ENCODE measurements at places on chromosomes 7 and 10. TPM values are rescaled to one million over a fixed set of nuclear protein-coding genes. Genes with fewer than 3 reads are reported as not detected.

UNCX gene
- not detected for total RNA-seq

DNA sequence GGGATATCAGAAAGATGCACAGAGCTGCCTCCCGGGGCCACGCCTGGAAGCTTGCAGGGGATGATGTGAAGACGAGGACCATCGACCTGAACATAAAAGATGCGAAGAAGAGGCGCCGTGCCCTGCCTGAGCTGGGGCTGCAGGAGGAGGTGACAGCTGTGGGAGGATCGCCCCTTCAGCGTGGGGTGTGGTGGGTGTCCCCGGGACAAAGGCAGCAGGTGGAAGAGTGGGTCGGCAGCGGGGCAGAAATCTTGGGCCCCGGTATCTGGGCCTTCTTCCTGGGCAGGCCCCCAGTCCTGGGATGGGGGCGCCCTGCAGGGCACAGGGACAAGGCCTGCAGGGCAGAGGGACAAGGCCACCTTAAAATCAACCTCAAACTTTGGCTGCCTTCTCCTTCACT is 134.9 kb downstream of the OR13A1 start:
- DNase-seq = no peak

GRCh38 chr10:98115031-98115787 is 19.2 kb upstream of the R3HCC1L start:
- DNase-seq = no peak

- DNase-seq = no peak
Measured at GRCh38 chr10:117514971-117515370, 27.6 kb upstream of the EMX2 start.

DNA sequence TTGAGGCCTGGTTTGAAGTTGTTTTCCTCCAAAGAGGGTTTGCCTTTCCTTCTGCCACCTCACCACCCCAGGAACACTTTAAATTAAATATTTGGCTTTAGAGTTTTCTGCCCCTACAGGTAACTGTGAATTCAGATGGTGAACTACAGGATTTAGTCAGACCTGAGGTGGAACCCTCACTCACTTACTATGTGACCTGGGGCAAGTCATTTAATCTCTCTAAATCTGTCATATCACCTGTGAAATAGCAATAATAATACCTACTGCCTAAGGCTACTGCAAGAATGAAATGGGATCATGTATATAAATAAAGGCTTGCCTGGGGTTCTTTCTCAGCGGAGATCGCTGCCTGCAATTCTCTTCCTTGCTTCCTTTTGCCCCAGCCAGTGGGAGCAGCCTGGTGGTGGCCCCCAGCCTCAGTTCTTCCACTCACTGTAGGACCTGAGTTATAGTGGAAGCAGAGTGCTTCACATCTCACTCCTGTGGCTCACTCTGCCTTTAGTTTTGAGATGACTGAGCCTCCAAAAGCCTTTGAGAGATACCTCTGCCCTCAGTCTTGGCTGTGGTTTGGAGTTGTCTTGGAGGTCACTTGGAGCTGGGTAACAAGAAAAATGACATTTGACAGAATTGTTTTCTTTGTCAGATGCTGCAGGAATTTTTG is 6.1 kb upstream of the ANKRD2 start:
- peak; percentile 18 for DNase-seq

GRCh38 chr10:2150288-2150687 is 413.0 kb upstream of the ADARB2 start:
- no peak for DNase-seq

GRCh38 chr10:70442332-70442988 is 979 bp upstream of the NODAL start:
- peak; percentile 37 for DNase-seq

NKX6-2 gene
- not detected for total RNA-seq

All from chondrocyte (in vitro differentiated cells).